ENCODE measurements at places on chromosomes 12 and 14. TPM values are rescaled to one million over a fixed set of nuclear protein-coding genes. Genes with fewer than 3 reads are reported as not detected.

GNPTAB gene
- 40.1 TPM for total RNA-seq

RAB35 gene
- total RNA-seq, result 22.9 TPM

POTEG gene
- total RNA-seq, result not detected

LRTM2 gene
- total RNA-seq, result 3.8 TPM

DPPA3 gene
- total RNA-seq, result not detected

MIPOL1 gene
- total RNA-seq, result 45.7 TPM

HOXC6 gene
- not detected for total RNA-seq

OTX2 gene
- 538 TPM for total RNA-seq

IL23A gene
- 0.71 TPM for total RNA-seq

EML1 gene
- total RNA-seq, result 187 TPM

WNT1 gene
- total RNA-seq, result not detected

NRIP2 gene
- 3.7 TPM for total RNA-seq

PXMP2 gene
- 44.8 TPM for total RNA-seq

TMEM119 gene
- 51.7 TPM for total RNA-seq

Data from camera-type eye (tissue), 1 donor.